ENCODE measurements at places on chromosomes 11 and 22.

DNA sequence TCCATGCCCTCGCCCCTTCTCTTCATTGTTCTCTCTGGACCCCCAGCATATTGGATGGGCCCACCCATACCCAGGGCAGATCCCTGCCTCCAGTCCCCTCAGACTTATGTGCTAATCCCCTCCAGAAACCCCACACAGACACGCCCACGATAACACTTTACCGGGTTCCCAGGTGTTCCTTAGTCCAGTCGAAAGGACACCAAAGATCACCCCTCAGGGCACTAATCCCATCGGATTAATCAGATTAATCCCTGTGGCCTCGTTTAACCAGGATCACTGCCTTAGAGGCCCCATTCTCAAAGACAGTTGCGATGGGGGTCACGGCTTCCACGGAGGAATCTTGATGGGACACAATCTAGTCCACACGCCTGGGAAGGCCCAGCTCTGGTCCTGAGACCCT lies 80.8 kb downstream of the SHANK2 start:
- no peak for DNase-seq

- DNase-seq, result no peak
These were observed 74.7 kb upstream of the WNT11 start for GRCh38 chr11:76280882-76281557.

DNA sequence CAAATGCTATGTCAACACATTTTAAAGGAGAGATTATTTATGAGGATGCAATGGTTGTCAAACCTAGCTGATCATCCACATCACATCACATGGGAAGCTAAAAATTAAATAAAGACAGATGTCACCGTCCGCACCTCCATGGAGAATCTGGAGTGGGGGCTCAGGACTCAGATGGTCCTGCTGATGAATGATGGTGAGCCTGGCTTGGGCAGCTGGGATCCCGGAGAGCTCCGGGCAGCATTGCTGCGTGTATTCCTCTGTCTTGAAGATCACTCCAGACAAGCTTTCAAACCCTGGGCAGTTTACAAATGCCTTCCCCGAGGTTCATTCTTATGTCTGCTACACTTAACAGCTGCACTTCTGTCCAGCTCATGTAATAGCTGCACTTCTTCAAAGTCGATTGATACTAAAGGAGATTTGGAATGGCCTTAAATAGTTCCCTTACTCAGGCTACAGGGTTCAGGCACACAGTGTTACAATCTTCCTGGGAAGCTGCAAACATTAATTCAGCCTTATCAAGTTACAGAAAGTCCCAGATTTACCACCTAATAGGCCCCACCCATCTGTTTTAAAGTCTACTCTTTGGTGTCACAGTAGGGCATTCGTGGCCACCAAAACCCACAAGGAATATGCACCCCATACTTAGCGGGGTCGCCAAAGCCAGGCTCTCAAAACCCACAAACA lies 34.7 kb upstream of the CSNK2A3 start:
- DNase-seq, result no peak

DNA sequence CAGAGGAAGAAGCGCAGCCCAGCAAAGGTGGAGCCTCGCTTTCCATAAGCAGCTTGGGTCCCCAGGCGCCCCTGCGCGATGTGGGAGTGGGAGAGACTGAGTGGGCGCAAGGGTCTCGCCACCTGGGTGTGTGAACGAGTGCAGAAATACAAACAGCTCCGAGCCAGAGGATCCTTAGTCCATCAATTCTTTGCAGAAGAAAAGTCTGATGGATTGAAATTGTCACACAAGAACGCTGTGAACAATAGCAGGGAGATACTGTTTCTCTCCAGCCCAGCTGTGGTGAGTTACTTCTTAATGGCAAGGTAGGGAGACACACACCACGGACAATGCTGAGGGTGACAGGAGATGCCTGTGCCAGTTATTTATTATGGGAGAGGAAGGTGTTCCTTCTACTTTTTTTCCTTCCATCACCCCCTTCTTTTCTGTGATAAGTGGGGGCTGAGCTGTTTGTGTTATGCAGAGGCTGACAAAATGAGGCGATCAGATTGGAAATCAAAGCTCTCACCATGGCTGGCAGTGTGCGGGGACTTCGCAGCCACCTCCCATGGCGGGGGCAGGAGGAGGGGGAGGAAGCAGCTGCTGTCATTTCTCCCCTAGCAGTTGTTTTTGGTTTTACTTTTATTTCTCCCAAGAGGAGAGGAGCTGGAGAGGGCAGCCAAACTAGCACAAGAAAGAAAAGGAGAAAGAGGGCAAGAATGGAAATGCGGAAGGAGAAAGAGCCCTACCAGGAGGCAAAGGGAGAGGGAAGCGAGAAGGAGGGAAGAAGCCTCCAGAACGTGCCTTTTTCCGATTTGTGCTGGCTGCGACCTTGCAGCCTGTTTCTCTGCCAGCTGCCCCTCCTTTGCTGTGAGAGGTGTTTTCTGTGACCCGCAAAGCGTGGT lies 755.8 kb downstream of the NTM start:
- DNase-seq, result no peak

GRCh38 chr11:119144825-119145486 lies 3.9 kb upstream of the ABCG4 start:
- DNase-seq, result peak; percentile 78

DNA sequence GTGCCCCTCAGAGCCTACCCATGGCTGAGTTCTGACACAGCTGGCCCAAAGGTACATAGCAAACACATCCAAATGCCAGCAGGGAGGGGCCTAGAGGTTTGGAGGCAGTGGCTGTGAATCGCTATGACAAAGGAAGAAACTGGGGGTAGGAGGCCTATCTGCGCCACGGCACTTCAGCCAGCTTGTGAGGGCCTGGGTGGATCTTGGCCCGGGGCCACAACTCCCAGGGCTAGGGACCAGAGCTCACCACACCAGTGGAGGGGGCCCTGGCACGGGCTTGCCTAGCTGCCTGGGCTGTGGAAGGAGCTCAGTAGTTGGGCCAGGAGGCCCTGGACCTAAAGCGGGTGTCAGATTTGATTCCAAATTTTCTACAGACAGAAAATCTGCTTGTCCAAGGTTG lies 9.4 kb upstream of the NAP1L4 start:
- DNase-seq, result no peak

GRCh38 chr22:40612291-40612751 lies 24.2 kb downstream of the MRTFA start:
- DNase-seq, result no peak

DNA sequence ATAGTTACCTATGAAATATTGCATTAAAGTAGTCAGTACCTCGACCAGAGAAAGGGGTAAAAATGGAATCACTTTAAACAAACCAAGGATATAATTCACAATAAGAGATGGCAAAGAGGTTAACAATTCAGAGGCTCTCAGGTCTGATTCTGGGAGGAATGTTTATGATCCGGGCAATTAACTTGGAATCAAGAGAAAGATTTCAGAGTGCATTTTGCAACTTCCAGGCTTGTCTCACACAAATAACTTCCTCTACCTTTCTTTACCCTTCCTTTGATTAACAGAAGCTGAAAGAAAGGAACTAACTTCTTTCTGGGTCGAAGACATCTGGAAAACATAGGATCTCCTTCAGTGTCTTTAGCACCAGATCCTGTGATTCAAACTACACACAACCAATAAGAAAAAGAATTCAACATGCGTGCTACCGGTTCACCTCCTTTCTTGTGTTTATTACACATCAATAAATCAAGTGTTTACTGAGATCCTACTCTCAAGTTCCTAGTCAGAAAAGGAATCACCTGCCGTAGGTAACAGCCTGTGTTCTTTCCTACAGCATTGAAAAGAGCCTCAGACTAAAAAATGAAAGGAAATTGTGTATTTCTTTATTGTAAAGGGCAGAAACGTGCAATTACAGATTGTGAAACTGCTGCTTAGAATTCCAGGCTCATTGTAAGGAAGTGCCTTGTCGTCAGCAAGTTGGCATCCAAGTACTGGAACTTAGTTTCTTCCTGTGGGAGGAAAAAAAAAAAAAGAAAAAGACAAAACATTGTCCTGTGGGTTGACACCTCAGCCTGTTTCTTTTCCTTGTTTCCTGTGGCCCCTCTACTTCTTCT lies 29.5 kb downstream of the CARD18 start:
- DNase-seq, result no peak

- no peak for DNase-seq
These were observed 60.4 kb downstream of the TRAF6 start for GRCh38 chr11:36449561-36450096.

GRCh38 chr11:68468217-68468828 lies 7.8 kb downstream of the PPP6R3 start:
- DNase-seq, result no peak

- DNase-seq, result peak; percentile 9
These were observed 464 bp upstream of the CECR2 start for GRCh38 chr22:17368554-17369438.

DNA sequence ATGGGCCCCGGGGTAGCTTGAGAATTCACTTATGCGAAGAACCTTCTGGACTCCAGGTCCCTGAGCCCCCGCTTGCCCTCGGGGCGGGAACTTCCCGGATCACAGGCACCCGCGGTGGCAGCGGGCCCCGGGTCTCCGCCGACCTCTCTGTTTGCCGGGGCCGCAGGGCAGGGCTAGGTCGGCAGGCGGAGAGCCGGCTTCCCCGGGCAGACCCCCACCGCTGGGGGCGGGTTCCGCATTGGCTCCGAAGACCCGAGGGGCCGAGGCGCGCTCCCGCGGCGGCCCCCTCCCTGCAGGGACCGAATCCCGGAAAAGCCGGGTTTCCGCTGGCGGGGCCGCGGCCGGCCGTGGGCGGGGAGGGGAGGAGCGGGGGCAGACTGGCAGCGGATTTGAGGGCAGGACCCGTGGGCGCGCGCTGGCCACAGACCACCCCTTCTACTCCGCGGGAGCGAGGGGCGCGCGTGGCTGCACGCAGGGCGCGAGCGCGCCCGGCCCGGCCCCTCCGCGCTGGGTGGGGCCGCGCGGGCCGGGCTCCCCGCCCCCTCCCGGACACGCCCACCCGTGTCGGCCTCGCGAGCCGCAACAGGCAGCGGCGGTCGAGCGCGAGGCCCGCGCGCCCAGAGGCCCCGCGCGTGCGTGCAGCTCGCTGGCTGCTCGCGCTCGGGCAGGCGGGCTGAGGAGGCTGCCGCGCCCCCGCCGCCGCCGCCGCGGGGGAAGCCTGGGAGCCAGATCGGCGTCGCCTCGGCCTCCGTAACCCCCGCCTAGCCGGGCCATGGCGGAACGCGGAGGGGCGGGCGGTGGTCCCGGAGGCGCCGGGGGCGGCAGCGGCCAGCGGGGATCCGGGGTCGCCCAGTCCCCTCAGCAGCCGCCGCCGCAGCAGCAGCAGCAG lies at the start of gene PACS1:
Gene PACS1, plus strand, starts transcription at position 558 of the 889 bp plus-strand sequence. Its CDS starts 215 bp downstream, at position 773.
- DNase-seq, result peak; percentile 60

DNA sequence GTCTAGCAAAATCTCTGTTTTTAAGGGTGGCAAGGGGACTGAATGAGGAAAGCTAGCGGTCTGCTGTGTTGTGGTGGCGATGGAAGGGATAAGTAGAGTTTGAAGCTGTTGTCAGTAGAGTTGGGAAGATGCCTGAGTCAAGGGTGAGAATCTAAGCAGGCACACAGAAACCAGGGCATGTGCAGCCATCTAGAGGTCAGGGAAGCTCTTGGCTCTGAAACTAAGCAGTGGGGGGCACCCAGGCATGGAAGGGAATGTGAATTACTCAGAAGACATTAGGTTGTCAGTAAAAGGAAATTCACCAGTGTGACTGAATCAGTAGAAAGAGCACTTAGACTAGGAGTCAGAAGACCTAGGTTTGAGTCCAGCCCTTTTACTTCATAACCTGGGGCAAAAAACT lies 15.4 kb downstream of the BMAL1 start:
- DNase-seq, result no peak

Measured in hematopoietic multipotent progenitor cell (in vitro differentiated cells).